HEK293T (cell line): ENCODE measurements at places on chromosomes 7 and 10.
A peak's percentile ranks its signal among the peaks of the same experiment; 100 is the strongest.

- DNase-seq: no peak
These were observed 212.9 kb downstream of the ELMO1 start for GRCh38 chr7:37235813-37236212.

DNA sequence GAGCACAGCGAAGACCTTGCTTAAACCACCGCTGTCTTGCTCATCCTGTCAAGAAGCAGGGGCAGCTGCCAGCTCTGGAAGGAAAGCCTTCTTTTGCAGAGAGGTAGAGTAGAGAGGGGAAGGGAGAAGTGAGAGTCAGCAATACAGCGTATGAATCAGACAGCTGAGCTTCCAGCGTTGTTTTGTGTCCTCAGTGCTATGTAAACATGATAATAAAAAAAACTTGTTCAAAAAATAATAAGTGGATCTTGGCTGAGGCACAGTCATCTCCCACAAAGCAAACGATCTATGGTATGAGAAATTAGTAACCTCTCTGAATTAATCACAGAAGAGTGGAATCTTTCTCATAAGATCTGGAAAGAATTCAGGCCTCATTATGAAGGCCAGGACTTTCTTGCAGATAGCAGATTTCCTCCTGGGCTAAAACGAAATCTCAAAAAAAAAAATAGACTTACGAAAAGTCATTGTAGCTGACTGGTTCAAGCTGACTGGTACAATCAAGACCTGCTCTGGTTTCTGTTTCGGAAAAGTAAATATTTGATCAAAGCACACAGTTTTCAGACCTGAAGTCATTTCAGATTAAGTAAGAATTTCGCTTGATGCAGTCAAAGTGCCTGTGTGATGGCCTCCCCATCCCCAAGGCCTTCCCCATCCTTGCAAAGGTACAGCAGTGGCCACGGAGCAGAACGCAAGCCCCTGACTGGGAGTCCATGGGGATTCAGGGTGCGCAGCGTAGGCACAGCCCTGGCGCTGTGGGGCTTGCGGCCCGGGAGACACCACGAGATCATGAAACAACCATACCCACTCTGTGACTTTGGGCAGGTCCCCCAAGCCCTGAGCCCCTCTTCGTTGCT lies 29.4 kb downstream of the CHST15 start:
- no peak for DNase-seq

- no peak for DNase-seq
These were observed 152.5 kb downstream of the PLXDC2 start for GRCh38 chr10:19968745-19969144.

DNA sequence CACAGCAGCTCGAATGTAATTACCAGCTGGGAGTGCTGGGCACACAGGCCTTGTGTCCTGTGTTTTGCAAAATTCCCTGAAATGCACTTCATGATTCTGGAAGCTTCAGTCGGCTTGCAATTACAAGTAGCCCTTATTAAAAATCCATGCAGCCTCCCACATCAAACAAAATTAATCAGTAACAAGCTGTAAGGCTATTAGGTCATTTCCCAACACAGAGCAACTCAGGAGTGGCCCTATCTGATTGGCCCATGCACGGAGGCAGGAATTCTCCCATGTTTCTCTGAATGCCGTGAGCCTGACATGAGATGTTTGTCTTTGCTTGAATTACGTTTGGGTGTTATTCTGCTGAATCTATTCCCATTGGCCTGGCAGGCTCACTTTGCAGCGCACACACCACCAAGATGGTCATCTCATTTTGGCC lies 36.9 kb downstream of the FOXL3 start:
- no peak for DNase-seq

GRCh38 chr7:96299496-96299895 lies 22.4 kb downstream of the SLC25A13 start:
- no peak for DNase-seq

GRCh38 chr7:76233538-76234281 lies 32.0 kb downstream of the SRRM3 start:
- DNase-seq: no peak

- DNase-seq: no peak
These were observed 64.5 kb downstream of the MTURN start for GRCh38 chr7:30199271-30199670.

DNA sequence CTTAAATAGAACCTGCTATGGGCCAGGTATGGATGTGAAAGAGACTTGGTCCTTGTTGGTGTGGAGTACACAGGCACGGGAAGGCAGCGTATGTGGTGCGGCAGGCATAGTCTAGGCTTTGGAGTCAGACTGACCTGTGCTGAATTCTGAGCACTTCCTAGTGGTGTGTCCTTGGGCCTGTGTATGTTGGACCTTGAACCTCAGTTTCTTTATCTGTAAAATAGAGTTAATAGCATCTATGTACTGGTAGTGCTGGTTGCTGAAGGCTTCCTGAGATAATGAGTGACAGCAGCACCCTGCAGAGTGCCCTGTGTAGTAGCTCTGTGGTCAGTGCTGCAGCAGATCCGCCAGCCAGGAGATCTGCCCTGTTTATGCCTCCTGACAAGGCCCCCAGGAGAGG lies 5.3 kb upstream of the SFRP5 start:
- DNase-seq: no peak

- DNase-seq: no peak
These were observed 10.4 kb upstream of the ELFN1 start for GRCh38 chr7:1659696-1660095.

DNA sequence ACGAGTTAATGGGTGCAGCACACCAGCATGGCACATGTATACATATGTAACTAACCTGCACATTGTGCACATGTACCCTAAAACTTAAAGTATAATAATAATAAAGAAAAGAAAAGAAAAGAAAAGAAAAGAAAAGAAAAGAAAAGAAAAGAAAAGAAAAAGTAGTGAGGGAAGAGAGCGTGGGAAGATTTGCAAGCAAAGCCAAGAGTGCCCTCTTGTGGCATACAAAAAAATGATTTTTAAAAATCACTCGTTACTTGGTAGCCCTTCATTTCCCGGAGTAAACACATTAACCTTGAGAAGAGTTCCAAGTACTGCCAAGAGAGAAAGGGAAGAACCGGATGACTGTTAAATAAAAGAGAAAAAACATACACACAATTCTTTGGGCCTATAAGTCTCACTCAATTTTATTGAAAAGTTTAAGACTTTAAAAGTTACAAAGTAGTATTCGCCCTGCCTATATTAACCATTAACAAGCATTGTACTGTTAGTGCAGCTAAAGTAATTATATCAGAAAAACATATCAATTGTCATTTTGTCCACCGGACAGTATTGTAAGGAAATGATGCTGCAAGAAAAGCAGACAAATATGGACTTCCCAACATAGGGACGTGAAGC lies 6.2 kb upstream of the CH25H start:
- peak; percentile 35 for DNase-seq

- DNase-seq: no peak
These were observed 19.8 kb downstream of the ZNF775 start for GRCh38 chr7:150398965-150399320.

DNA sequence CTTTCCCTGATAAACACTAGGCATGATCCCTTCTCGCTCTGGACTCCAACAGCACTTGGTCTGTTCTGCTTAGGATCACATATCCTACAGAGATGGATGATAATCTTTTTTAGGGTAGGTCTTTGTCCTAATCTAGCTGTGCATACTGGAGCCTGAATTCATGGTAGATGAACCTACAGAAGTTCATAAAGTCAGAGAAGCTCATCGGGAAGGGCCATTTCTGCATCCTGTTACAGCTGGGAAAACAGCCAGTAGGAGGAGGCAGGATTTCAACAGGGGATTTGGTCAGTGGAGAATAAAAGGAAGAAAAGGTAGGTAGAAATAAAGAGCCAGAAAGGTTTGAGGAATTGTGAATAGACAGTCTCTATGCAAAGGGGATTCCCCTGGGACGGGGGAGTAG lies 101.4 kb downstream of the ANK3 start:
- DNase-seq: no peak

DNA sequence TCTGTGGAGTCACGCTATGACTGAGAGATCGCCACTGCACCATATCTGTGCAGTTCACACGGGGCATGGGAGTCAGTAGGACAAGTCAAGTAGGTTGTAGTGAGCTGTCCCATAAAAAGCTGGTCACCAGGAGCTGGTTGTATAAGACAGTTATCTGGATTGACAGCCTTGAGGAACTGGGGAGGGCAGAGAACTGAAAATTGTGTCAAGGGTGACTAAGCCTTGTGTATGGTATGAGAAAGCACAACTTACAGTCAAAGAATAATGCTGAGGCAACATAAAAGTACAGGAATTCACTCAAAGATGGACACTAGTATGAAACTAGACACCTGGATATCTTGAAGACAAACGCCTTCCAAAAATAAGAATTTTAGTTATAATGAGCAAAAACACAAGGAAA lies 564.9 kb downstream of the POM121L12 start:
- DNase-seq: no peak

DNA sequence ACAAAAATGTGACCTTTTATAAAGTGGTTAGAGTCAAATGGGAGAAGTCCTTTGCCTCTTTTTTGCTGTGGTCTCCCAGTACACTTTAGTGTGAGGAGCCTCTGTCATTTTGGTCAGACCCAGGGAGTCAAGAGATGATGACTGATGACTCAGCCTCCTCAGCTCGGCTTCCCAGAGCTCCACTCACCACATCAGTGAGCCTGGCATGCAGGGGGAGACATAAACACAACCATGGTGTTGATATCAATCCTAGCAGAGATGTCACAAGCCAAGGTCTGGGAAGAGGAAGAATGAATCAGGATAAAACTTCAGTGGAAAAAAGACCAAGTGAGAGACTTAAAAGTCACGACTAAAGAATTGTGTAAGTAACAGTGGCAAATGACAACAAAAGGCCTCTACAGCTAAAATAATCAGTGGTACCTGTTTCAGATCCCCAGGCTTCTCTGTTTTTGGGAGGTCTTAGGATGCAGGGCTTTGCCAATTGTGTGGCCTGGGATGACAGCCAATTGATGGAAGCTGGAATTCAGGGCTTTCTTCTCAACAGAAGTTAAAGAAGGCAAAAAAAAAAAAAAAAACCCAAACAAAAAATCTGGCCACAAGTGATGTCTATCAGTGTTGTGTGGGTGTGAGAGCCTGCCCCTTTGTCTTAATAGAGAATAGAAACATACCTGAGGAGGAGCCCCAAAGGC lies 50.2 kb downstream of the TFAM start:
- DNase-seq: peak; percentile 21

DNA sequence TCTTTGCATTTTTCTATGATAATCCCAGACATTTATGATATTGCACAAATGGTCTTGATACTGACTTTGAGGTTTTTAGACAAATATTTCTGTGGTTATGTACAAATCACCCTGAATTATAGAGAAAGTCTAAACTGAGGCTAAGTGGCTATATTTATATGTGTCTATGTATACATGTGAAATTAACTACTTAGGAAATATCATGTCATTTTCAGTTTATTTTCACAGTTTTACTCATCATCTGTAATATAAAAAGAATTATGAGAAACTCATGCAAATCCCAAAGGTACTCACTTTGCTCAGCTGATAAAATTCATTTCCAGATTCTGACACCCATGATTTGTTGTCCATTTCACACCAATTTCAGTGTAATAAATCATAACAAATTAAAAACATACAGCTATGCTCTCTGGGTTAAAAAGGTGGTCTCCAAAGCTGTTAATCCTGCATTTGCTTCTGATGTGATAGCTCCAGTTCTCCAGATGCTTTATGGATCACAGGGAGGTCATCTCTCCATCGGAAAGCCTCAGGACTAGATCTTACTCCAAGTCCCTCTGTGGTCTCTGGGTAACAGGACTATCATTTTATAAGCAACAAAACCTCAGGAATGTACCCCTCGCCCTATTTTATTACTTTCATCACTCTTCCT lies 673.9 kb downstream of the PARD3 start:
- DNase-seq: no peak

- DNase-seq: no peak
These were observed 1010.9 kb upstream of the PHF14 start for GRCh38 chr7:9962742-9963141.

DNA sequence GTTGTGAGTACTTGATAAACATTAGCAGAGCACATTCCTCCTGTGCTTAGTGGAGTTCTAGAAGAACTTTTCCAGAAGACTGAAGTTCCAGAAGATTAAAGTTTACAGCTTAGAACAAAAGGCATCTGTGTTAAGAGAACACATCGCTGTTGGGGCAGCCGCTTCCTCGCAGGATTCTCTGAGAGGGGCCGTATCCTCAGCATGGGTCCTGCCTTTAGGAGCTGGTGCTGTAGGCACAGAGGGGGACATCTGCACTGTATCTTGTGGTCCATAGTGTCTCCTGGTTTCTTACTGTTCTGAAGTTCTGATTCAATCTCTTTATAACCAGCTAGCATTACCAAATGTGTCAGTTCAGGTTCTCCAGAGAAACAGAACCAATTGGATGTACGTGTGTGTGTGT lies 16.3 kb downstream of the SH2D4B start:
- DNase-seq: peak; percentile 3

DNA sequence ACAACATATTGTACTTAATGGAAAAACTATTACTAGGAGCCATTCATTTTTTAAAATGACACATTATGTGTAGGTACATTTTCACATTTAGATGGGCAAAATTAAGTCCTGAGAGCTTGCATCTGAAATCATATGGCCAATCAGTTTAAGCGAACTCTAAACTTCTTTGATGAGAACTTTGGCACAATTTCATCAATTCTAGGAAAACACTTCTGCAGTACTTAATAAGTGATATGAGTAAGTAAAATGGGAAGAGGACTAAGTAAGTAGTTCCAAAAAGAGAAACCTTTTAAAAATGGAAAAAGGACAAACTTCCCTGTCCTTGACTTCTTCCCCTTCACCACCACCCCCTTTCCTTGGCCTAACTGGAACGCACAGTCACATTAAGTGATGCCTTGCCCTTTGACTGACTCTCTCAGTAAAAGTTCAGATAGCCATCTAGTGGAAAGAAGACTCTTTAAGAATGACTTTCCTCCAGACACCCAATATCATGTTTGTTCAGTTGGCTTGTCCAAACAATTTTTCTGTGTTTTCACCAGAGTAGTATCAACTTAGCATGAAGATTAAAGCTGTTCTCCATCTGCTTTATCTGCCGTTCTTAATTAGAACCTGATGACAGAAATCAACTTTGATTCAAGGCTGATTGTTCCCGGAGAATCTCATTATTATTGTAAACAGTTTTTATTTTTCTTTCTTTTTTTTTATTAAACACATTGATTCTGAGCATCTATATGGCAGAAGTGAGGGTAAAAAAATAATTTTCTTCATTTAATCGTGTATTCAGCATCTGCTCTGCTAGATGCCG lies 45.1 kb downstream of the CNNM2 start:
- no peak for DNase-seq

DNA sequence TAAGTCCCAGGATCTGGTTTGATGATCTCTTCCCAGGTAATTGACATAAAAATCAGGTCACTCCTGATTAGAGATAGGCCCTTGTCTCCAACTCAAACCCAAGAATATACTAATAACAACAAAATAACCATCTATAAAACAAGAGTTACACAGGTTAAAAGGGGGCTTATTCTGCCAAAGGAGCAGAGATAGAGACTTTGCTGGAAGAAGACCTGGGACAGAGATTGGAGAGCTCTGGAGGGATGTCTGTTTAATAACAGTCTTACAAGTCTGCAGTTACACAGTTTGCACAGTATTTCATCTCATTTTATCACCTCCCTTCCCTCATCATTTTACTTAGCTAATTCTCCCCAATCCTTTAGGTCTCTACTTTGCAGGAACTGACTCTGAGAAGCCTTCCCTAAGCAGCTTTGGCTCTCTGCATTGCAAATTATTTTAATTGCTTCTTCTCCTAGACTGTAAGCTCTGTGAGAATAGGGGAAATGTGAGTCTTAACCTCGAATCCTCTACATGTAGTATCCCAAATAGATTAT lies 3.7 kb upstream of the ZNF438 start:
- no peak for DNase-seq

GRCh38 chr10:124675261-124675660 lies 68.9 kb downstream of the FAM53B start:
- DNase-seq: no peak
